ENCODE measurements at places on chromosomes 1 and 21. TPM values are rescaled to one million over a fixed set of nuclear protein-coding genes. Genes with fewer than 3 reads are reported as not detected.
A peak's percentile ranks its signal among the peaks of the same experiment; 100 is the strongest.

- DNase-seq, result no peak
These were observed 35.7 kb downstream of the DPT start for GRCh38 chr1:168693197-168693871.

DNA sequence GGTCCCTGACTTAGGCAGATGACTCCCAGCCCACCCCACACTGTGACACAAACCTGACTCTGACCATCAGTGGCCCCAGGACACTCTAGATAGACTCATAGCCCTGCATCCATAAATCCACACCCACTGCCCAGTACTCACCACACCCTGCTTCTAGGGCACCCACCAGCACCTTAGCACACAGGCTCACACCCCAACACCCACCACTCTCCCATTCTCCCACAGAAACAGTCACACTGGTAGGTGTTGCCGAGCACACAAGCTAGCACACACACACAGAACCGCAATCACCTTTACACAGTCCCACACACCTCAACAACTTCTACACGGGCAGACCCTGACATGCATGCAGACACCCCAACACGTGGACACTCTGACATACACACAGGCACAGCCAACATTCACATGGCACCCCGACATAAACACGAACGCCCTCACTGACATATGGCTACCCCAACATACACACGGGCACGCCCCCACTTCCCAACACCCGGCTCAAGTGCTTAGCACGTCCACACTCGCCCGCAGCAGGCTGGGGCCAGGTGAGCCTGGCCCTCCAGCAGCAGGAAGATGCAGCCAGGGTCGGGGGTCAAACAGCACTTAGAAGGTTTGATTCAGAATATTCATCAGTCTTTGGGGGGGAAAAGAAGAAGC lies 105.5 kb upstream of the TARDBP start:
- no peak for DNase-seq

GRCh38 chr1:30111431-30111830 lies 612.0 kb downstream of the MATN1 start:
- DNase-seq, result peak; percentile 49

DNA sequence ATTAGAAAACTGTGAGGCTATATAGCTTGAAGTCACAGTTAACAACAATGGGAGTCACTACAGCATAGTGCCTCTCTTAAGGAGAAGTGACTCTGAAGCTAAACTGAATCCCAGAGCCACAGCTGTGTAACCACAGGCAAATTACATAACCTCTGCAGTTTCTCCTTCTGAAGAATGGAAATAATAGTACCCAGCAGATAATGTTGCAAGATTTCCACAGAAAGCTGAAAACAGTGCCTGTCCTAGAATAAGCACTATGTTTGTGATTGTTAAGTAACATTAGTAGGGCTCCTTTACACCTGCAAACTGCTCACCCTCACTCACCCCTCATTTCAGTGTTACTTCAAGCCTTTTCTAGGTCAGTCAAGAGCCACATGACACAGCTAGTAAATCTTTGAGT lies 886.7 kb downstream of the PLA2G4A start:
- DNase-seq, result no peak

The CYP4A11 gene
- not detected for total RNA-seq

The AGT gene
- total RNA-seq, result 72.7 TPM

The TCHHL1 gene
- not detected for total RNA-seq

Measured in H4 (cell line).